ENCODE measurements at places on chromosomes 5 and 9.

DNA sequence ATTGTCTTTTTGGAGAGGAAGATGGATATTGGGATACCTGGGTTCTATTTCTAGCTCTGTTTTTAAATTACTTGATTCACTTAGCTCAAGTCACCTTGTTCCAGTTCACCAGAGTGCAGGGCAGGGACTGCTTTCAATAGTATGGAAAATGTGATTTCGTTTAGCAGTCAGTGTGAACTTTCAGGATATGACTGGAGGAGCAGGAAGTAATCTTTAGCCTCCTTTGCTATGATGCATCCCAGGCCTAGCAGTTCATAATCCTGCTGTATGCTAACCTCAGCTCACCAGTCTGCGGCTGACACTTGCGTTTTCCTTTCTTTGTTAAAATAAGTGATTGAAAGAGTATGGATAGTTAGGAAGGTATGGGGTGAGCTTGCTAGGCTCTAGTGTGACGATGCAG lies 169.7 kb downstream of the ARHGAP26 start:
- no peaks in the 10 kb centered on the region for H3K36me3 ChIP-seq
- H3K27me3 ChIP-seq, result no peaks in the 10 kb centered on the region
- no peak for DNase-seq
- peaks cover 5% of the 10 kb centered on the region for H3K4me1 ChIP-seq

DNA sequence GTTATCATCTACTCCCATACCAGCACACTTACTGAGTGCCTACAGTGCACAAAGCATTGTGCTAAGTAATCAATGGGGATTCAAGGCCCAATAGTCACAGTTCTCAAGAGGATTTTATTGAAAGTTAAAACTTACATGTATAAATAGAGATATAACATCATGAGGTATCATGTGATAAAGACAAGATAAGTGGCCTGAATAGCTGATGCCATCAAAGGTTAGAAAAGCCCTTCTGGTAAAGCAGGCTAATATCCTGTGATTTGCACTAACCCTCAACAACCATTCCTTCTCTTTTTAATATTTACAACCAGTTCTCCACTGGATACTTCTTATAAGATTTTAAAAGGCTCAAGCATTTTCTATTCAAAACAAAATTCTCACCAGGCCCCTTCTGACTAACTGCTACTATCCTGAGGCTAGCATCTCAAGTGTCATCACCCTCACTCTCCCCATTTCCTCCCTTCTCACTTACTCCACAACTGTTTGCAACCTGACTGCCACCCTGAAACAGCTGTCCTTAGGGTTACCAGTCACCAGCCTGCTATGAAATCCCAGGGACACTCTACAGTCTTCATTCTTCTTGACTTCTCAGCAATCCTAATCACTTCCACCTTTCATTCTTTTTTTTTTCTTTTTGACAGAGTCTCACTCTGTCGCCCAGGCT lies 377.9 kb downstream of the ENC1 start:
- H3K27ac ChIP-seq, result no peak overlapping the region
- no peaks in the 10 kb centered on the region for H3K4me1 ChIP-seq
- DNase-seq, result no peak

- H3K27ac ChIP-seq, result no peak overlapping the region
- H3K4me3 ChIP-seq, result no peak overlapping the region
- H3K36me3 ChIP-seq, result no peaks in the 10 kb centered on the region
- H3K27me3 ChIP-seq, result no peaks in the 10 kb centered on the region
- H3K4me1 ChIP-seq, result no peaks in the 10 kb centered on the region
Observed at GRCh38 chr5:89440670-89441069, 557.7 kb upstream of the MEF2C start.

- peaks cover 21% of the 10 kb centered on the region for H3K4me1 ChIP-seq
- H3K27me3 ChIP-seq, result no peaks in the 10 kb centered on the region
- H3K27ac ChIP-seq, result peak overlapping the region; percentile 94
- DNase-seq, result peak; percentile 27
- peak overlapping the region; percentile 98 for H3K4me3 ChIP-seq
- H3K36me3 ChIP-seq, result peaks cover 3% of the 10 kb centered on the region
Observed at GRCh38 chr9:128771094-128771721, 519 bp downstream of the ZER1 start.

GRCh38 chr9:5479994-5480694 lies 29.8 kb downstream of the CD274 start:
- H3K27me3 ChIP-seq, result no peaks in the 10 kb centered on the region
- DNase-seq, result no peak
- H3K4me1 ChIP-seq, result peaks cover 15% of the 10 kb centered on the region
- peaks cover 5% of the 10 kb centered on the region for H3K36me3 ChIP-seq
- no peak overlapping the region for H3K4me3 ChIP-seq
- no peak overlapping the region for H3K27ac ChIP-seq

GRCh38 chr5:119537704-119538103 lies 85.4 kb downstream of the HSD17B4 start:
- no peak overlapping the region for H3K27ac ChIP-seq
- H3K4me3 ChIP-seq, result no peak overlapping the region
- H3K27me3 ChIP-seq, result no peaks in the 10 kb centered on the region
- peaks cover 11% of the 10 kb centered on the region for H3K36me3 ChIP-seq
- no peak for DNase-seq

DNA sequence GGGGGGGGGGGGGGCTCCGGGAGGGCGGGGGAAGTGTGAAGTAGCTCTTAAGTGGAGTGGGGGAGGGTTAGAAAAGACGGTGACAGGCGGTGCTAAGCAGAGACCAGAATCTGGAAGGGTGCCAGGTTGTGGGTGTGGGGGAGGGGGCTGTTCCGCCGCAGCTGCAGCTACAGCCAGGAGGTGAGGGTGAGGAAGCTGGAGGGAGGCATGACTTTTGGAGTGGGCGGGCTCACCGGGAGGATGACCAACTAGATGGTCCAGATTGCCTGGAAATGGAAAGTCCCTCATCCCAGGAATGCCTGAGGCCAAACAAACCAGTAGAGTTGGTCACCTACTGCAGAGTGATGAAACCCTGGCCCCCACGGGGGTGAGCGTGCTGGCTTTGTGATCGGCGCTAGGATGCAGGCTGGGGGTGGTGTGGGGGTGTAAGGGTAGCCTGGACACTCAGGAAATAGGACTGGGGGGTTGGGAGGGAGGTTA lies 158.1 kb upstream of the SHB start:
- peak overlapping the region; percentile 35 for H3K27ac ChIP-seq
- peak; percentile 62 for DNase-seq
- H3K4me3 ChIP-seq, result peak overlapping the region; percentile 46

GRCh38 chr5:69454460-69455249 lies 37.9 kb upstream of the OCLN start:
- no peaks in the 10 kb centered on the region for H3K36me3 ChIP-seq
- no peak overlapping the region for H3K27ac ChIP-seq
- no peak for DNase-seq
- H3K4me3 ChIP-seq, result no peak overlapping the region
- H3K27me3 ChIP-seq, result peaks cover 2% of the 10 kb centered on the region
- no peaks in the 10 kb centered on the region for H3K4me1 ChIP-seq

DNA sequence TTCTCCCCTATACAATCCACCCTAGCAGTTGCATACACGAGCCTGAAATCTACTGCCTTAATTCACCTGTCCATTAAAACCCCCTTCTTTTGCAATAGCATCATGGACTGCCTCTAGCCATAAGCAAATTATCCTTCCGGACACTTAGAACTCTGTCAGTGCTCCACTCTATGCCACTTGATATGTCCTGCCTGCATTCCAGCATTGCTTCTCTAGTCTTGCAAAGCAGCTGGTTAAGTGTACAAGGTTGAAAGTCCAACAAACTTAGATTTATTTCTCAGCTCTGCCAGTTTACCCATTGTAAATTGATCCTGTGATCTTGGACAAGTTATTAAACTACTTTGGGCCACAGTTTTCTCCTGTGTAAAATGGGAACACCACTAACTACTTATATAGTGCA lies 197.9 kb downstream of the EPB41L4A start:
- H3K27ac ChIP-seq, result no peak overlapping the region
- no peaks in the 10 kb centered on the region for H3K4me1 ChIP-seq
- no peak for DNase-seq
- H3K4me3 ChIP-seq, result no peak overlapping the region

DNA sequence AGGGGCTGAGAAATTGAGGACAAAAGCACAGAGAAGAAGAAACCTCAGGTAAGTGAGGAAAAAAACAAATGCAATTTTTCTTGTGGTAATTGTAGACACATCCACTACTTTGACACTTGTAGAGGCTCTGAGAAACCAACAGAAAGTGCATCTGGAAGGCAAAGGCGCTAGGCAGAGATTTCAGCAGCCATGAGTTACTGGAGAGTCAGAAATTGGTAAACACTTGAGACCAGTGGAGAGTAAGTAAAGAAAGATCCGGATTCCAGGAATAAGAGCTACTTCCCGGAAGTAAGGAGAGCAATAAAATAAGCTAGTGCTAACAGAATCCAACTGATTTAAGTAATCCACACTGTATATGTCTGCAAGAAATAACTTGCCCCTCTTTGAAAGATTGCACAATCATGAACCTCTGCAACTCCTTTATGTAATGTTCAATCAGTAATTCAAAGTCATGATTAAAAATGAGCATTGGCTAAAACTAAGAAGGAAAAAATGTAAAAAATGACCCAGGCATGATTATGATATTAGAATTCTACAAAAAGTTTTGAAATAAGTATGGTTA lies 382.1 kb downstream of the CDH18 start:
- H3K4me3 ChIP-seq, result no peak overlapping the region
- H3K4me1 ChIP-seq, result no peaks in the 10 kb centered on the region
- H3K27ac ChIP-seq, result no peak overlapping the region
- H3K36me3 ChIP-seq, result no peaks in the 10 kb centered on the region

DNA sequence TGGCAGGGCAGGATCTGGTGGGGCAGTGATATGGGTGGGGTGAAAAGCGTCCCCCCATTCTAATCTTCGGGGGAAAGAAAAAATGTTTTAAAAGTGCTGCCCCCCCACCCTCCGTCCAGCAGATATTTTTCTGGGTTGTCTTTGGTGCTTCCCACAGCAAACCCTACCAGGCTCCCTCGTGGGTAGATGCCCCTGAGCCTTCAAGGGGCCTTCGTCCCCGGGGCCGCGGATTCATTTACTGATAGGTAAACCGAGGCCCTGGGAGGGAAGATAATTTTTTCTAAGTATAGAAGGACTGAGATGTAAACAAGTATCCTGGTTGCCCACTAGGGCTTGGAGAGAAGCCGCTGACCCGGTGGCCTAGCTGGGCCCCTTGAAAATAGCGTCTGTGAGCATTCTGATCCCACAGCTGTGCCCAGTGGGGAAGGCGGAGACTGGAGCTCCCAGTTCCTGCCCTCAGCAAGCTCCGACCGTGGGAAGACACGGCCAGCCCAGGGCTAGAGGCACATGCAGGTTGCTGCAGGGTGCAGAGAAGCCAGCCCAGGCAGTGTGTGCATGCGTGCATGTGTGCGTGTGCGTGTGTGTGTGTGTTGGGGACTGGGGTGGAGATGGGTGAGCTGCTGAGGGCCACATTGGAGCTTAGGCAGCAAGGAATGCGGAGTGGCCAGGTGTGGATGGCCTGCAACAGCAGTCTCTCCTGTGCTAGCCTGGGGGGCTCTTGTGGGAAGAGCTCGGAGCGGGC lies 6.0 kb upstream of the RXRA start:
- H3K4me3 ChIP-seq, result no peak overlapping the region
- H3K27ac ChIP-seq, result no peak overlapping the region
- H3K4me1 ChIP-seq, result peaks cover 9% of the 10 kb centered on the region
- no peak for DNase-seq
- no peaks in the 10 kb centered on the region for H3K36me3 ChIP-seq

DNA sequence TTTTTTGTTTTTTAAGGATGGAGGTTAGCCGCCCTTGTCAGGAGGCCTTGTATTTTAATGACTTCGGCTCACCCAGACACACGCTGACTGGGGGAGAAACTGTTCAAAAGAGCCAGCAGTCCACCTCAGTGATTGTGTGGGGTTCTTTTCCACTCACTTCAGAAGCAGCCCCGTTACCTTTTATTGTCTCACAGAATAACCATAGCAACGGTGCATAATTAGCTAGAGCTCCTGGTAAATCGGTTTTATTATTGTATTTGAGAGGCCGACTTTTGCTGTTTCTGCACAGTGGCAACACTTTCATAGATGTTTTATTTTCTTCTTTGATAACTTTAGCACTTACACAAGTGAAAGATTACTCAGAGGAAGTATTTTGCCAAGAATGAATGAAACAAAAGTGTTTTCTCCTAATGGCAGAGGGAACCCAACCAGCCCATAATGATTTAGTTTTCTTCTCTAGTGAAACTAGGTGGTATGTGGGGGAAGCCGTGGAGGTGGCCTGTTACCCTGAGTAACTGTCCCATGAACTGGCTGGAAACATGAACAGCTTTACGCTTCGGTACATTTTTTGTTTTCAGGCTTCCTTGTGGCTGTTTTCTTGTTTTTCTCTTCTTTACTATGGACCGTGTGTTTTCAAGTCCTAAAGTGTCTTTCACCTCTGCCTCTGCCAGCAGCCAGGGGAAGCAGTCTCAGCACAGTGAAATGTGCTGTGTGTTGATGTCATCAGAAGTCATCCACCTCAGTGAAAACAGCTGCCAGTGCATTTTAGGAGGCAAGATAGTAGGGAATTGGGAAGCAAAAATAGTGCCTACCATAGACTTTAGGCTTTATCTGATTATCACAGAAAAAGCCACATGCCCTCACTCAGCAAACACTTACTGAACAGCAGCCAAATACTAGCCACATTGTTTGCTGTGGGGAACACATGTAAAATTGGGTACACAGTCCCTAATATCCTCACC lies 414.7 kb downstream of the KDM4C start:
- peaks cover 47% of the 10 kb centered on the region for H3K36me3 ChIP-seq
- H3K27ac ChIP-seq, result no peak overlapping the region
- DNase-seq, result no peak
- H3K4me3 ChIP-seq, result no peak overlapping the region
- H3K27me3 ChIP-seq, result no peaks in the 10 kb centered on the region

GRCh38 chr9:36323926-36324325 lies 65.7 kb upstream of the GNE start:
- H3K4me3 ChIP-seq, result no peak overlapping the region

DNA sequence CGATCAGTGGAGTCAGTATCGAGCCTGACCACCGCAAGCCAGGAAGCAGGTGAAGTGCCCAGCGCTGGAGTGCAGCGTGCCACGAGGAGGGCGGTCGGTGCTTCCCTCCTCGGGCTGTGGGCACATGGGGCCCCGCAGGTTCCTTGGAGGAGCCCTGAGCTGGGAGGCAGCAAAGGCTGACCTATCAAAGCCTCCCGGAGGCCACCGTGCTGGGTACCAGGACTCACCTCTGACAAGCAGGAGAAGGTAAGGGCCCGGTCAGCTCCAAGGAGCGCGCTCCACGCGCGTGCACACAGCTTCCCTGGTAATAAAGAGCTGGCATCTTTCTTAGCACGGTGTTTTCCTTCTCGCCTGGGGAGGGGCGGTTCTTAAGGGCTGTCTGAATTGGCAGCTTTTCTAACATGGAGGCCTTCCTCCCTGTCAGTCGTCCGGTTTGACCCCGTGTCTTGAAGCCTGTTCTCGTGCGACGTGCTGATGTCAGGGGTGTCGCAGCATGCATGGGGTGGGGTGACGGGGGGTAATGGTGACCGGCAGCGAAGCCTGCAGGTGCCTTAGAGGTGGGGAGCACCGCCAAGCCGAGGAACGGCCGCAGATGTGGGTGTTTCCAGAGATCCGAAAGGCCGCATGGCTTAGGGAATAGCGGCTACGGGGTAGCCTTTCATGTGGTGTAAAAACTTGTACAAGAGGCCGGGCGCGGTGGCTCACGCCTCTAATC lies 13.1 kb downstream of the PMPCA start:
- no peak overlapping the region for H3K4me3 ChIP-seq
- H3K4me1 ChIP-seq, result no peaks in the 10 kb centered on the region
- H3K27ac ChIP-seq, result no peak overlapping the region
- H3K27me3 ChIP-seq, result no peaks in the 10 kb centered on the region
- peaks cover 34% of the 10 kb centered on the region for H3K36me3 ChIP-seq
